ENCODE measurements at places on chromosomes 1 and 21.
A peak's percentile ranks its signal among the peaks of the same experiment; 100 is the strongest.

DNA sequence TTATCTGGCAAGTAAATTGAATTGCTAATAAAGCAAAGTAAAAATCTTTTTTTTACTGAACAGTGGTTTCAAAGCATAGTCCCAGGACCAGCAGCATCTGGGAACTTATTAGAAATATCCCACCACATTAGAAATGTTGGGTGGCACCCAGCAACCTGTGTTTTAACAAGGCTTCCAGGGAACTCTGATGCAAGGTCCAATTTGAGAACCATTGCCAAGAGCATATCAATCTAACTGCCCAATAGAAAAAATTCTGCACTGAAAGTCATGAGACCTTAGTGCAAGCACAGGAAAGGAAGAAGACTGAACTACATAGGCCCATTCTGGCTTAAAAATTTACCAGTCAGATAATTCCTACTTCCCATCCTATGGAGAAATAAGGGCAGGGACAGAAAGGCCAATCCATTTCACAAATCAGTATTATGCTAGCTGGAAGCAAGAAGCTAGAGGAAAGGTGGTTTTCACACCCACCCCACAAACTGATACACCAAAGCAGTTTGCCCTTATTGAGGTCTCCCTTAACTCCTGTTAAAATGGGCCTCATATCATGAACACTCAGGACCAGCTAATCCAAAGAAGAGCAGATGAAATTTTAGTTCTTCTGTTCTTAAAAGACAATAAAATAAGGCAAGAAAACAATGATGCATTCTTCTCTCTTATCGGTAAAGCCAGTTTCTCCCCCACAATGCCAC lies 17.5 kb upstream of the C1orf105 start:
- no peak for DNase-seq

- no peak for DNase-seq
Observed at GRCh38 chr21:41359286-41359685, 2.5 kb upstream of the MX2 start.

DNA sequence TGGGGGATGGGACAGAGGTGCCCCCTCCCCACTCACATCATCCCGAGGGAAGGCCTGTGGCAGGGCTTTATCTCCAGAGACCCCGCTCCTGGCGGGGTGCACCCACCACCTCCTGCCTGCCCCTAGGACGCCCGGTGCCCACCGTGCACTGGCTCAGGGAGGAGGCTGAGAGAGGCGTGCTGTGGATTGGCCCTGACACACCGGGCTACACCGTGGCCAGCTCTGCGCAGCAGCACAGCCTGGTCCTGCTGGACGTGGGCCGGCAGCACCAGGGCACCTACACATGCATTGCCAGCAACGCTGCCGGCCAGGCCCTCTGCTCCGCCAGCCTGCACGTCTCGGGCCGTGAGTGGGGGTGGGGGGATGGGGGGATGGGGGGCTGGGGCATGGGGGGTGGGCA lies 71.7 kb downstream of the TRIM11 start:
- no peak for DNase-seq

DNA sequence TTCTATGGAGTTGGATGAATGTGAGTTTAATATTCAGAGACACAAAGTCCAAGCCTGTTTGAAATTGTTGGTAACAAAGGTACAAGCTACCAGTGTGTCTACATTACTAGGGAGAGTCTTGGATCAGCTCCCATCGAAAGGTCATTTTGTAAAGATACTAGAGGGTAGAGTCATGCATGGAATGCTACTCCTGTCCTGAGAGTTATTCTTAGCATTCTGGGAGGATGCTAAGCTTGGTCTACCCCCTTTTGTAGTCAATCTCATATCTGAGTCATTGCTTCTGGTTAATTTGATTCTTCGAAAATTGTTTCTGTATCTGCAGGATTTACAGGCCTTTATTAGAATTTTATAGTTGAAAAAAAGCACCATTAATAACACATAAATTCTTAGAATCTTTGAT lies 240.2 kb downstream of the ST6GALNAC3 start:
- DNase-seq: no peak

DNA sequence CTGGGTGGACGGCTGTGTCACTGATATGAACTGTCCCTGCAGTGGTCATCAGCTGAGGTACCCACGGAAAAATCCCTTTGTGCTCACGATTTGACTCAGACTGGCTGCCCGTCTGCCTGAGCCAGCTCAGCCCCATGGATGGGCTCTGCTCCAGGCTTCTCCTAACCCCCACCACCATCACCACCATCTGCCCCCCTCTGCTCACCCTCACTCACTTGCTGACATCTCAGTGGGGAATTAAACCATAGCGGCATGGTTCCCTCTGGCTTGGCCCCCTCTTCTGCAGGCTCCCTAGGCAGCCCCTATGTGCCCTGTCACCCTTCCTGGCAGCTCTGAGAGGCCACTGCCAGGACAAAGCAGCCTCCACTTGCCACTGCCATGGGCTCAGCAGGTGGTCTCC lies 17.3 kb downstream of the SLC6A9 start:
- no peak for DNase-seq

DNA sequence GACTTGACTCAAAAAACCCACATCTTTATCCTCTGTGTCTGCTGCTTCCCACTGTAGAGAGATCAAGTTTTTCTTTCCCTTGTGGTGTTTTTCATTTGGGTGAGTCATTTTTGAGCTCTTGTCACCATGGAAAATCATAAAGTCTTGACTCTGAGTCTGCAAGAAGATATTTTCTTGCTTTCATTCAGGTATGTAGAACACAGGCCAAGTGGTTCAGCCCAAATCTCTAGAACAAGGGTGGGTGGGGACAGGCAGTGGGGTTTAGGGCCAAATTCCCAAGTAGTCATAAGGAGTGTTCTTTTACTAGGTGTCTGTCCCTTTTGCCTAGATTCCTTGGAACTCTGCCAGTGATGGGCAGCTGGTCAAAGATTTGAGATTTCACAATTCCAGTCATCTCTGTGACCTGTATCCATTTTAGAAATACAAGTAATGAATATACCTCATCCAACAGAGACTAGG lies 21.5 kb upstream of the ARHGAP29 start:
- DNase-seq: no peak

- no peak for DNase-seq
Observed at GRCh38 chr1:37797750-37798345, 4.2 kb downstream of the MANEAL start.

DNA sequence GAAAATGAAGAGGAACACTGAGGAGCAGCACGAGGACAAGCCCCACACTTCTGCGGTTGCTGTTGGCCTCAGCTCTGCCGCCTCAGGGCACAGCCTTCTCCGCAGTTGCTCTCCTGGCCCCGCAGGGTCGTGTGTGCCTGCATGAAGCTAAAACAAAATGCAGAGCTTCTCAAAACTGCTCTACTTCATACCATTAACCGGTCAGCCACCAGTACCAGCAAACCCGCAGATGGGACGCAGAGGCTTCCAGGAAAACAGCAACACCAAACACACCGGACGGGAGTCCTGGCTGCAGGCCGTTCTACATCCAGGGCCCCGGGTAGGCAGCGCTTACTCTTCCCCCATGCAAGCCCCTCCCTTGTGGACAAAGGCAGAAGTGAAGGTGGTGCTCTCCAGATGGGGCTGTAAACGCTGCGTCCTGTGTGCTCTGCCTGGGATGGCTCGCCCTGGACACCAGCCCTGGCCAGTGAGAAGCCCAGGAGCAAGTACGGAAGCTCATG lies 7.1 kb upstream of the C1orf159 start:
- no peak for DNase-seq

GRCh38 chr1:3174487-3175247 lies 105.7 kb downstream of the PRDM16 start:
- no peak for DNase-seq

GRCh38 chr1:244989813-244990212 lies 125.5 kb upstream of the HNRNPU start:
- DNase-seq: no peak

- DNase-seq: no peak
Observed at GRCh38 chr1:1554926-1555915, 14.8 kb upstream of the TMEM240 start.

GRCh38 chr1:203306965-203307541 lies 1.7 kb downstream of the BTG2 start:
- no peak for DNase-seq

DNA sequence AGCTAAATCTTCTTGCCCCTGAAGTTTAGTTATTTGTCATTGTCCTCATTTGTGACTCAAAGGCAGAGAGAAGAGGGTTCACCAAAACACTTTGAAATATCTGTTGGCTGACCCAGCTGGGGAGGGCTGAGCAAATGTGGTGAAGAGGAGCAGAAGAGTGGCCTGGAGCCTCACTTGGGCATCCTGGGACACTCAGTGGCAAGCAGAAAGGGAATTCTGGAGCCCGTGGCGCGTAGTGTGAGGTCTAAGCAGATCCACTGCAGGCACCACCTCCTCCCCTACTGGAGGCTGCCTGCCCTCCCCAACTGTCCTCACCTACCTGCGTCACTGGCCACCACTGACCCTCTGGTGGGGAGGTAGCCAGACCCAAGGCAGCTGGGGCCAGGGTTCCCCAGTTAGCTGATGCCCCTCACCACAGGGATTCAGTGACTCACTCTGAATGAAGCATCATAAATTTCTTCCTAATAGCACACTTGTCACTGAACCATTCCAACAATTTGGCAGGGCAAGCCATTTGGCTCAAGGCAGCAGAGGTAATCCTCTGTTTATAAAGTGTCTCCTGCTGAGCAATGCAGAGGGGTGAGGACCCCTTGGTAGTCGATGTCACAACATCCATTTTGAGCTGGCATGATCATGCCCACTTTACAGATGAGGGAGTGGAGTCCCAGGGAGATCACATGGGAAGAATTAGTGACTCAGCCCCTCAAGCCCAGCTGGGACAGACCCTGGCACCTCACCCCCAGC lies 80.3 kb downstream of the NENF start:
- peak; percentile 73 for DNase-seq

DNA sequence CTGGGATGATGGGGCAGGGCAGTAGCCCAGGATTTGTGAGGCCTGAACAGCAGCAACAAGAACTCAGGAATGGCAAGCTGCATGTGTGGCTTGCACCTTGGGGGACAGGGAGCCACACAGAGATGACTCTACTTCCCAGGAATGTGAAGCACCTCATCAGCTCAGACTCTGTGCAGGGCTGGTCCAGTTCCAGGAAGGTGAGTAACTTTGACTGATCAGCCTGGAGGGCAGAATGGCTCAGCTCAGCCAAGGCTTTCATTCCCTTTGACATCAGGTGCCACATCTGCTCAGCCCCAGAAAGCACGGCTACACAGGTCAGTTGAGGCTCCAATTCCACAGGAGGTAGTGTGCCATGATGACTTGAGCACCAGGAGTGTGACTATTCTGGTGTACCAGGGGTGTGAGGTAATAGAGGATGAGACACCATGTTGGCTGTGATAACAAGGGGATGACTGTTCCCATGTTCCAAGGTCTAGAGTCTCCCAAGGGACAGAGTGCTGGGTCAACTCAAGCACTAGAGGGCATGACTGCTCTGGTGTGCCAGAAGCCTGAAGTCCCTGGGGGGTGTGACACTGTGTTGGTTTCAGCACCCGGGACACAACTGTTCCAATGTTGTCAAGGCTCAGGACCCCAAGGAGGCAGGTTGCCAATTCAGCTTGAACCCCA lies 625.8 kb upstream of the ADGRL2 start:
- no peak for DNase-seq

- no peak for DNase-seq
Observed at GRCh38 chr21:33865996-33866575, 49.5 kb downstream of the ATP5PO start.

- peak; percentile 96 for DNase-seq
Observed at GRCh38 chr1:245874942-245875580, 632.0 kb downstream of the SMYD3 start.

DNA sequence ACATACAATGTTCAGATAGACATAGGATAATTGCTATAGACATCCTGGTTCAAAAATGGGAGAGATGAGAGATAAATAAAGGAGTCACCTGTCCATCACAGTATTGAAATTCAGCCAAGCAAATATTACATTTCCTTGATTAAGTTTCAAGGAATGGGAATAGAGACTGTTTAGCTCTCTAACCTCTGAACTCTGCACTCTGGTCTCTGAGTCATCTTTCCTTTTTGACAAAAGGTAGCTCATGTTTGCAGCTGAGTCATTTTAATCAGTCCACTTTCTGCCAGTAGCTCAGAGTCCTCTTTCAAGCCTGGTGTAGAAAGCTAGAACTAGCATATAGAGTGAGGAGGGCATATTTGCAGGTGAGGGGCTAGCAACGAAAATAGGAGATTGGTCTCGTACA lies 51.4 kb upstream of the GJA8 start:
- DNase-seq: no peak

DNA sequence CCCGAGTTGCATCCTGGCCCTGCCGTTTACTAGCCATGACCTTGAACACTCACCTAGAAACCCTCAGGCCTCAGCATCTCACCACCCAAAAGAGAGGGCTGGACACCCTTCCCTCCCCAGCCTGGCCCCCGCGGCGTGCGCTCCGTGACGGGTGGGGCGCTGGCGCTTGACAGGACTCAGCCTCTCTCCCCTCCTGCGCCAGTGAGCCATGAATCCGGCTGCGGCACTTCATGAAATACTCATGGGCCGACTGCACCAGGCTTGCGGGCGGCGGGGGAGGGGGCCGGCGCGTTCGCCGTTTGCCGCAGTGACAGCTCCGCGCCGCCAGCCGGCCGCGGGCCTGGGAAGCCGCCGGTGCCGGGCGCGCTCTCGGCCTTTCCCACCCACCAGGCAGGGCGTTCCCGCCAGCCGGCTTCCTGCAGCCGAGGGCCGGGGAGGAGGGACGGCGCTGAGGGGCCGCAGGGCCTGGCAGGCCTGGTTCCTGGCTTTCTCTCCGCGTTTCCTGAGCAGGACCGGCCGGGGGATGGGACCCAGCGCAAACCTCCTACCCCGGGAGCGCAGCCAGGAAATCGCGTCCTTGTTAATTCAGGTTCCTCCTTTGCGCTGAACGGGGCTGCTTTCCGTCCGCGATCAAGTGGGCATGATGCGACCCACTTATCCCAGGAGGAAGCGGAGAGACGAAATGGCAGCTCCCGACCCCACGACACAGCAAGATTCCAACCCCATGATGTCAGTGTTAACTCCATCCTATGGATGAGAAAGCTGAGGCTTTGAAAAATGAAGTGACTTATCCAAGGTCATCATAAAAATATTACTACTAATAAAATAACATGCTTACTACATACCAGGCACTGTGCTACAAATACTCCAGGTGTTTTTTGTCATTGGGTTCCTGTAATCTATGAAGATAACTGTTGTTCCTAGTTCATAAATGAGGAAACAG lies 9.1 kb upstream of the LUZP1 start:
- peak; percentile 83 for DNase-seq

DNA sequence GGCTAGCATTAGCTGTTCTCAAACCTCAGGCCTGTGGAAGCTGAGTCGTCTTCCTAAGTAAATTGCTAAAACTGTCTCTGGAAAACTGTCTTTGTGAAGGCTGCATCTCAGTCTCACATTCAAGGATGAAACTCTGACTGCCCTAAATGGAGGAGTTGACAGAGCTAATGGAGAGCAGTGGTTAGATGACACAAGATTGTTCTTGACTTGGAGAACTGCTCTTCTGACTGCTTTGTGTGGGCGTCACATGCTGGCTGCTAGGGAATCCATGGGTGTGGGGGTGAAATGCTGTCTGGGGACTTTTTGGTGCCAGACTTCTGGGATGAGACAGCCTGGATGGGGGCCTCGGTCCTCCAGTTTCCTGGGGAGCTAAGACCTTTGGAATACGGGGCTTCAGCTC lies 24.5 kb upstream of the TSPAN2 start:
- DNase-seq: no peak

Data from DMS79 treated with DMSO at 0.1 percent for 48 hours (cell line).